CD8-positive, alpha-beta memory T cell (primary cell): ENCODE measurements at places on chromosomes 5 and 9.
A peak's percentile ranks its signal among the peaks of the same experiment; 100 is the strongest.

DNA sequence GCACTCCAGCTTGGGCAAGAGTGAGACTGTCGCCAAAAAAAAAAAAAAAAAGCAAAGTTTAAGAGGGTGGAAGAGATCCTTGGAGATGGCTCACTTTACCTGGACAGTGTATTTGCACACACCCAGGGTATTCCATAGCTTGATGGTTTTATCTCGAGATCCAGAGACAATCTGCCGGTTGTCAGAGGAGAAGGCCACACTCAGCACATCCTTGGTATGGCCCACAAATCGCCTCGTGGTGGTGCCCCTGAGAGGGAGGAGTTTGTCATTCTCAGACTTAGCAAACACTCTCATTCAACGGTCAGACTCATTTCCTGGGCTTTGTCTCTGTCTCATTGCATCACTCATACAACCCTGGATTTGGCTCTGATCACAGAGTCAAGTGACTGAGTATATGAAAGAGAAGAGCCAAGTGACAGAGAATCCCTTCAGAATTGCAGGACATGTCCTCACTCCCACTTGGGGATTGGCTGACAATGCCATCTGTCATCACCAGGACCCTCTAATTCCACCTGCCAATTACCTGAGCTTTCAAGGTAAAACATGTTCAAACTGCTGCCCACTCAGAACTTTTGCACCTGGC, 2.2 kb downstream of the RACK1 start:
- no peak for DNase-seq
- peaks cover 51% of the 10 kb centered on the region for H3K36me3 ChIP-seq
- peak overlapping the region; percentile 95 for H3K4me3 ChIP-seq
- H3K4me1 ChIP-seq: peaks cover 49% of the 10 kb centered on the region
- no peaks in the 10 kb centered on the region for H3K27me3 ChIP-seq

DNA sequence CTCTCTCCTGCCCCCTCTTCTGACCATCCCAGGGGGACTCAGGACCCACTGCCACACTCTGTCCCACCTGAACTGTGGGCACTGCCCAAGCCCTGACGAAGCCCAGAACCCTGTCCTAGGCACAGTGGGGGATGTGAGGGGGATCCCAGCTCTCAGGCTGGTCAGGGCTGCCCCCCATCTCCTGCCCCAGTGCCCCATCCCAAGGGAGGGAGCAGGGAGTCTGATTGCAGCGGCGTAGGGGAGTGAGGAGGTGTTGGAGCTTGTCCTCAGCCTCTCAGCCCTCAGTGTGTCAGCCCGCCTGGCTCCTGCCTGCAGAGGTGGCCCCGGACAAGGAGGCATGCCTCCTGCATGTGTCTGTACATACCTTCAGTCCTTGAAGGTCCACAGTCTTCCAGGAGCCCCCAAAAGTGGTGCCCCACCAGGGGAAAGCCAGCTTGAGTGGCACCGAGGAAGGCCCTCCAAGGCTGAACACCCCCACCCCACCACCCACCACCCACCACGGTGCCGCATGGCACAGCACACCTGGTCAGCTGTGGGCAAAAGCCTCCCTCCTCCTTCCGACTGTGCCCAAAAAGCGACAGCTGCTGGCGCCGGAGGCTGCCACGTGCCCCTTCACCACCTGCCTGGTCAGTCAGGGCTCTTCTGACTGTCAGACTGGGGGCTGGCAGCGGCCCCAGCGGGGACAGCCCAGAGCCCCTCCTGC, 930 bp downstream of the SARDH start:
- no peaks in the 10 kb centered on the region for H3K36me3 ChIP-seq
- DNase-seq: no peak
- H3K27me3 ChIP-seq: no peaks in the 10 kb centered on the region
- H3K4me3 ChIP-seq: no peak overlapping the region
- H3K27ac ChIP-seq: no peak overlapping the region

- H3K36me3 ChIP-seq: no peaks in the 10 kb centered on the region
- no peak for DNase-seq
- no peak overlapping the region for H3K27ac ChIP-seq
- no peak overlapping the region for H3K4me3 ChIP-seq
These were observed 60.6 kb downstream of the ENTREP1 start for GRCh38 chr9:69385581-69386033.

DNA sequence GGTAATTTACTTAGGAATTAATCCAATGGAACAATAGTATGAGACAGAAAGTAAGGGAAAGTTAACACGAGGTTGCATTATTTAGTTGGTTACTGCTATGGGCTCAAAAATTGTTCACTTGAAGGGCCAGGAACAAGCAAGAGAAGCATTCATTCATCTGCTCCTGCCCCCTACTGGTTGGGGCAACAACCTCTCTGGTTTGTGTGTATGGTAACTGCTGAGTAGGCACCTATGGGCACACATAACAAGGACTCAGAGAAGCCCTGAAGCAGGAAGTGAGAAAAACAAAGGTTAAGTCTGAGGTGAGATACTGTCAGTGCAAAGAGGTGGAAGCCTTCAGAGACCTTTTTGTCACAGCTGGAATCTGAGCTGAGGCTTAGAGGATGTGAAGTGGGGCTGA, 34.4 kb upstream of the RANBP6 start:
- no peaks in the 10 kb centered on the region for H3K27me3 ChIP-seq
- H3K4me1 ChIP-seq: peaks cover 3% of the 10 kb centered on the region
- no peak overlapping the region for H3K27ac ChIP-seq
- H3K36me3 ChIP-seq: no peaks in the 10 kb centered on the region
- H3K4me3 ChIP-seq: no peak overlapping the region

- DNase-seq: peak; percentile 90
- H3K36me3 ChIP-seq: no peaks in the 10 kb centered on the region
- H3K4me1 ChIP-seq: peaks cover 20% of the 10 kb centered on the region
- H3K27ac ChIP-seq: peak overlapping the region; percentile 87
- H3K4me3 ChIP-seq: peak overlapping the region; percentile 59
These were observed 8.5 kb downstream of the PRR7 start for GRCh38 chr5:177455036-177455660.

GRCh38 chr9:137366891-137367381, 56.0 kb downstream of the EXD3 start:
- H3K4me3 ChIP-seq: no peak overlapping the region
- no peaks in the 10 kb centered on the region for H3K4me1 ChIP-seq
- no peaks in the 10 kb centered on the region for H3K27me3 ChIP-seq
- H3K36me3 ChIP-seq: no peaks in the 10 kb centered on the region
- no peak for DNase-seq

DNA sequence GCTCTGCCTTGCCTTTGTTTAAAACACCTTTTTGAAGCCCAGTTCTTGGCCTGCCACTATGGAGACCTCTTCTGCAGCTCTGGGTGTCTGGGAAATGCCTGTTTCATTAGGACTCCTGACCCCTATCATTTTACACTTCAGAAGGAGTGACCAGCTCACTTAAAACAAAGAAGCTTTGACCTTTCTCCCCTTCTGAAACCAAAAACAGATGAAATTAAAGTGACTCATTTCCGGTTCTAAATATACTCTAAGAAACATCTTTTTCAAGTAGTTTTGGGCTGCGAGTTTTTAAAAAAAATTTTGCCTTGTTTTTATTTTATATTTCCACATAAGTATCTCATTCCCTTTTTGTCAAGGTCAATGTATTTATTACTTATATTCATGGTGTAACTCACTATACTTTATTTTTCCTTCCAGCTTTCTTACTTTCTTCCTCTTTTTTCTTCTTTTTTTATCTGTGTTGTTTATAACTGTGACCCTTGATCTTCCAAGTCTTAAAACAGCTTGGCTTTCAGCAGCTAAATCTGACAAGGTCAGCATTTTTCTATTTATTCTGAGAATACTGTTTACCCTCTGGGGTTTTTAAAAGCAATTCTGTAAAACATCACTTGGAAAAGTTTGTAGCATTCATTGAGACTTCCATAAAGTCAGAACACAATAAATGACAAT, 672.9 kb downstream of the NR2F1-AS1 start:
- no peak overlapping the region for H3K4me3 ChIP-seq
- H3K27ac ChIP-seq: no peak overlapping the region
- no peaks in the 10 kb centered on the region for H3K27me3 ChIP-seq
- DNase-seq: no peak
- no peaks in the 10 kb centered on the region for H3K36me3 ChIP-seq

- H3K4me1 ChIP-seq: no peaks in the 10 kb centered on the region
- no peak overlapping the region for H3K4me3 ChIP-seq
- no peak for DNase-seq
- no peak overlapping the region for H3K27ac ChIP-seq
- H3K27me3 ChIP-seq: no peaks in the 10 kb centered on the region
- H3K36me3 ChIP-seq: no peaks in the 10 kb centered on the region
These were observed 18.2 kb upstream of the FNIP1 start for GRCh38 chr5:131814990-131815389.

GRCh38 chr5:173291722-173292658, 36.2 kb downstream of the STC2 start:
- H3K36me3 ChIP-seq: no peaks in the 10 kb centered on the region
- no peaks in the 10 kb centered on the region for H3K4me1 ChIP-seq
- no peak for DNase-seq
- H3K4me3 ChIP-seq: no peak overlapping the region
- no peak overlapping the region for H3K27ac ChIP-seq
- no peaks in the 10 kb centered on the region for H3K27me3 ChIP-seq

- no peak overlapping the region for H3K27ac ChIP-seq
- no peak overlapping the region for H3K4me3 ChIP-seq
- no peaks in the 10 kb centered on the region for H3K36me3 ChIP-seq
- peaks cover 6% of the 10 kb centered on the region for H3K4me1 ChIP-seq
- peaks cover 55% of the 10 kb centered on the region for H3K27me3 ChIP-seq
- DNase-seq: no peak
These were observed 9.9 kb downstream of the NR2F1 start for GRCh38 chr5:93592883-93593282.

DNA sequence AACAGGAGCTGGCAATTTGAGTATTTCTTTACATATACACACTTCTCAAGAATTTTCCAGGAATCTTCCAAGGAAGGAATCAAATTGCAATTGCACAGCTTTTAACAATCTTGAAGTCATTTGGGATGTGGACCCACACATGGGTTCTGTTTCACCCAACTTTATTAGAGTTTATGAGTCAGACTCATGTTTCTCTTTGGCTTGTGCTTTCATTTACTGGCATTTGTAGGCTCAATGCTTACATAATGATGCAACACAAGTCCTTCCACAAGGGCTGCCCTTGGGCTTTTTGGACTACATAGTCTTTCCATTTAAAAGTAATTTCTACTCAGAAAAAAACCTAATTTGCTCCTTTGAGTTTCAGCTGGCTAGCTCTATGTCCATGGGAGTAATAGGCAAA, 4.6 kb upstream of the CDC37L1 start:
- DNase-seq: no peak
- H3K36me3 ChIP-seq: no peaks in the 10 kb centered on the region
- H3K27ac ChIP-seq: no peak overlapping the region
- H3K4me3 ChIP-seq: no peak overlapping the region
- H3K27me3 ChIP-seq: no peaks in the 10 kb centered on the region

GRCh38 chr9:124342402-124342775, 72.9 kb downstream of the PSMB7 start:
- no peaks in the 10 kb centered on the region for H3K27me3 ChIP-seq
- no peaks in the 10 kb centered on the region for H3K36me3 ChIP-seq
- H3K4me3 ChIP-seq: no peak overlapping the region
- no peak overlapping the region for H3K27ac ChIP-seq
- DNase-seq: no peak

- H3K4me3 ChIP-seq: no peak overlapping the region
- DNase-seq: no peak
- H3K4me1 ChIP-seq: no peaks in the 10 kb centered on the region
- H3K27ac ChIP-seq: no peak overlapping the region
- no peaks in the 10 kb centered on the region for H3K27me3 ChIP-seq
These were observed 118.0 kb upstream of the TRIM32 start for GRCh38 chr9:116569111-116569510.

GRCh38 chr9:4826417-4827166, 33.8 kb downstream of the RCL1 start:
- H3K27ac ChIP-seq: no peak overlapping the region
- H3K27me3 ChIP-seq: no peaks in the 10 kb centered on the region
- peaks cover 5% of the 10 kb centered on the region for H3K4me1 ChIP-seq
- peaks cover 5% of the 10 kb centered on the region for H3K36me3 ChIP-seq
- DNase-seq: no peak

- H3K4me3 ChIP-seq: peak overlapping the region; percentile 20
- no peaks in the 10 kb centered on the region for H3K27me3 ChIP-seq
- peaks cover 68% of the 10 kb centered on the region for H3K4me1 ChIP-seq
- H3K27ac ChIP-seq: peak overlapping the region; percentile 13
These were observed 2.9 kb downstream of the TNIP1 start for GRCh38 chr5:151077967-151078366.

DNA sequence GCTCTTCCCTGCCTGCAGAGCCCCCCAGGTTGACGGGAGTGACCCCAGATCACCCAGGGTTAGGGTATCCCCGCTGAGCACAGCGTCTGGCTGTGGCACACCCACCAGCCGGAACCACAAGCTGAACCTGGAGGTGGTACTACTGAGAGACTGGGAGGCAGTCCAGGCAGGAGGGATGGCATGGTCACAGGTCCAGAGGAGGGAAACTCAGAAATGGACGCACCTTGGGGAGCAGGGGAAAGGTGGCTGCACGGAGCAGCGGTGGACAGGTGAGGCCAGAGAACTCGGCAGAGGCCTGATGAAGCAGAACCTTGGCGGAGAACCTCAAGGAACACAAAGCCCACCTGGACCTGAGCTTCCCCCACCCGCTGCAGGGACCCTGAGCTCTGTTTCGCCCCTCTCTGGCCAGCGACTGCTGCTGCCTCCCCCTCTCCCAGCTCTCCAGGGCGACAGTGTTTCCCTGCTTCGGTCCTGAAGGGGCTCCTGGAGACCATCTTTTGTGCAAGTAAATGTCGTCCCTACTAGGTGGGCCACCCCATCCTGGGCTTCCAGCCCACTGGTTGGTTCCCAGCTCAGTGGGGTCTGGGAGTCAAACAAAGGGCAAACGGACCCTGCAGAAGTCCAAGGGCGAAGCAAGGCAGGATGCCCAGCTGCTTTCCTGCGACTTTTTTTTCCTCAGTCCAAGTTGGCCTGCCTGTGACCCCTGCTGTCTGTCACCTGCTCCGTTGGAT, 845 bp downstream of the ADGRD2 start:
- no peak overlapping the region for H3K4me3 ChIP-seq
- peaks cover 4% of the 10 kb centered on the region for H3K27me3 ChIP-seq
- no peaks in the 10 kb centered on the region for H3K4me1 ChIP-seq
- H3K36me3 ChIP-seq: no peaks in the 10 kb centered on the region
- no peak for DNase-seq
- no peak overlapping the region for H3K27ac ChIP-seq

DNA sequence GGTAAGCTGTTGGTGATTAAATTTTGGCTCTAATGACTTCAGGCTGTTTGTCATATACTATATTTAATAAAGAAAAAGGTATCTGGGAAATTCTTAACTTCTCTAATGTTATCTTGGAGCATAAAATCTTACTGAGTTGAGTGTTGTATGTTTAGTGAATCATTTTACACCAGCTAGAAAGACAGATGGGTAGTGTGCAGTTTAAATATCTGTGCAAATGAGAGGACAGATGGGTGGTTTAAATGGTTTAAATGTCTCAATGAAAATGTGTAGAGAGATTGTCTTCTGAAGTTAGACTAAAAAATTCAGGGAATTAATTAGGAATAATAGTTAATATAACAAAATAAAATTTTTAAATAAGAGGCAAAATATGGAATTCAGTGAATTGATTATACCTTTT, 114.5 kb downstream of the FER start:
- H3K27ac ChIP-seq: no peak overlapping the region
- no peaks in the 10 kb centered on the region for H3K36me3 ChIP-seq
- H3K4me3 ChIP-seq: no peak overlapping the region
- no peaks in the 10 kb centered on the region for H3K4me1 ChIP-seq
